ENCODE measurements at places on chromosomes 5 and 9.

DNA sequence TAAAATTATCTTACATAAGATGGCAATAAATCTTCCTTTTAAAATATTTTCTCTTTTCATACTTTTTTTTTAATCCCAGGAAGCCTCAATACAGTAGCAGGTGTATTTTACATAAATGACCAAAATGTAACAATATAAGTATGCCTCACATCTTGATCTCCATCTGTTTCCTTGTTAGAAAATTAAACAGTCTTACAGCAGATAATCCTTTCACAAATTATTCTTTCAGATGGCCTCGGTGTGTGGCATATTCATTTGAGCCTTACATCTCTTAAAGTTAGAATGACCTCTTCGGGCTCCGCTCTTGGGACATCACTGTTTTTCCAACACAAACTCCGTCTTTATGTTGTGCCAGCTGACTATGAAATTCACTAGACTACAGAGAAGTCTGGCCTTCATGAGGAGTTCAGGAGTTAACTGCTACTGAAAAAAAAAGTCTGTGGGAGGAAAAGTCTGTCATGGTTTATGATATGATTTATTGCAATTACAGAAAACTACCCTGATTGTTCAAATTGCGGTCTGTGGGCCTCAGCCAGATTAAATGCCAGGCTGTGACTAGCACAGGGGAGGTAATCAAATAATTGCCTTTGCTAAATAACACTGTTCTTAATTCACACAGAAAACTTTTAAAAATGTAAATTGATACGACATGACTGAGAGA, 292.9 kb upstream of the PUM3 start:
- DNase-seq: no peak

DNA sequence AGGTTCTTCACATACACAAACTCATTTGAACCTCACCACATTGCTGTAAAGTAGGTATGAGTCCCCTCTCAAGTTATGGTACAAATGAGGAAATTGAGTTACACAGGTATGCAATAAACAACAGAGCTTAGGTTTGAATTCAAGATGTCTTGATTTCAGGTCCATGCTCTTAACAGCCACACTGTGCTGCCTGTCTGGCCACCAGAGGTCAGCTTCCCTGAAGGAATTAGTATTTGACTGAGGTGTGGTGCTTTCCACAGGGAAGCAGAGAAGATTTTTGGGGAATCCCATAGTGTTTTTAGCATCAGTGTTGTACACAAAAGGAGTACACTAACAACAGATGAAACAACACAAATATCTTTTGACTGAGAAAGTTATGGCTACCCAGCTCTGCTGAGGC, 94.4 kb upstream of the ITGA1 start:
- DNase-seq: no peak

DNA sequence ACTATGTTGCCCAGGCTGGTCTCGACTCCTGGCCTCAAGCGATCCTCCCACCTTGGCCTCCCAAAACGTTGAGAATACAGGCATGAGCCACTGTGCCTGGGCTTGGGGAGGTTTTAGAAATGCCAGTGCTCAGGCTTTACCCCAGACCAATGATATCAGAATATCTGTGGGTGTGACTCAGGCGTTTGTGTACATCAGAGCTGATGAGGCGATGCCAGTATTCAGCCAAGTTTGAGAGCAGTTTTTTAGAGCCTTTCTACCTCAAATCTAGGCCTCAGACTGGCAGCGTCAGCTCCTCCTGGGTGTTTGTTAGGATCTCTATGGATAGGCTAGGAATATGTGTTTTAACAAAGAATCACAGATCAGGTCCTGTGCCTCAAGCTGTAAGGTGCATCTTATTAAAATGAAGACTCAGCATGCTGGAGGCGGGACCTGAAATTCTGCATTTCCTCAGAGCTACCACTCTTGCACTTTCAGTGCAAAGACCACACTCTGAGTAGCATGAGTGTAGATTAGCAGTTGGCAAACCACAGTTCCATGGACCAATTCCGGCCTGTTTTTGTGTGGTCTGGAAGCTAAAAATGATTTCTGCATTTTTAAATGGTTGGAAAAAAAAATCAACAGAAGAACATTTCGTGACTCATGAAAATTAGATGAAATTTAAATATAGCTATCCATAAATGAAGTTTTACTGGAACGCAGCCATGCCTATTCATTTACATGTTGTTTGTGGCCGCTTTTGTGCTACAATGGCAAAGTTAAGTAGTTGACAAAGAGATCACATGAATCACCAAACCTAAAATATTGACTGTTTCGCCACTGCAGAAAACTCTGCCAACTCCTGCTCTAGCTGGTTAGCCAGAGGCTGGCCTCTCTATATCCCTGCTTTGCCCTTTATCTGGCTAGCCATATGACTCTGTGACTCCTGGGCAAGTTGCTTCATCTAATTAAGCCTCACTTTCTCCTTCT, 92.2 kb downstream of the KLF4 start:
- no peak for DNase-seq

DNA sequence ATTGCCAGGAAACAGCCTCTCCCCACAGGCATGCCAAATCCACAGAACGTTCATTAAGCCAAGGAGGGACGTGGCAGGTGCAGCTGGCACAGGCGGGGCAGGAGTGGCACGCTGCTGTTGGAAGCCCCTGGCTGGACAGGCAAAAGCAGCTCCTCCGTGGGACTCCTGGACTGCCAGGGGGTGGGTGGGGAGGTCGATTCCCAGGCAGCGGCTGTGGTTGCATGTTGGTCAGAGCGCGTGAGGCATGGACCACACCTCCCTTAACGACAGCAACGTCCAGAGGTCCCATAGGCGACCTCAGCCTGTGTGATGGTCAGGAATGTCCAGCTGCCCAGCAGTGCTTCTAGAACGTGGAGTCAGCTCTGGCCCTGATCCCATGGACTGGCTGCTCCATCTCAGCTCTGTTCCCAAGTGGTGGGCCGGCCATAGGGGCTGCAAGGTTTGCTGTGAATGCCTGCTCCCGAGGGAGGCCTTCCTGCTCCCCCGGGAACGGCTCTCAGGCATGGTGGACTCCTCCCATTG, 6.9 kb downstream of the SLC6A19 start:
- DNase-seq: no peak

- DNase-seq: no peak
Measured at GRCh38 chr9:82923912-82924605, 138.9 kb downstream of the RASEF start.

- DNase-seq: no peak
Measured at GRCh38 chr9:109150925-109151545, 16.0 kb downstream of the FRRS1L start.

DNA sequence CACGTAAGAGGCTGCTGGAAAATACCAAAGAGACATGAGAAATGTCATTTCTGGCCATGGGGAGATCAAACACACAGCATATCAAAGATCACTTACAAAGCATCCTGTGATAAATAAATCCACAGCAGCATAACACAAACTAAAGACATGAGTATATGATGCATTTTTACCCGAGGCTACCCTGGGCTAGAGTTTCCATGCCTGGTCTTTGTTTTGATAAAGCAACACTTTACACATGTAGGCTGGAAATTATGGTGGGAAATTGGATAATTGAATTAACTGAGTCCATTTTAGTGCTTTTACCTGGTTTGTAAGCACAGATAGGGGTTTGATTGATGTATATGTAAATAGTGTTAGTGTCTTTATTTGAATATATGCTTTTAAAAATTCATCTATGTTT, 288.4 kb downstream of the AOPEP start:
- DNase-seq: no peak

DNA sequence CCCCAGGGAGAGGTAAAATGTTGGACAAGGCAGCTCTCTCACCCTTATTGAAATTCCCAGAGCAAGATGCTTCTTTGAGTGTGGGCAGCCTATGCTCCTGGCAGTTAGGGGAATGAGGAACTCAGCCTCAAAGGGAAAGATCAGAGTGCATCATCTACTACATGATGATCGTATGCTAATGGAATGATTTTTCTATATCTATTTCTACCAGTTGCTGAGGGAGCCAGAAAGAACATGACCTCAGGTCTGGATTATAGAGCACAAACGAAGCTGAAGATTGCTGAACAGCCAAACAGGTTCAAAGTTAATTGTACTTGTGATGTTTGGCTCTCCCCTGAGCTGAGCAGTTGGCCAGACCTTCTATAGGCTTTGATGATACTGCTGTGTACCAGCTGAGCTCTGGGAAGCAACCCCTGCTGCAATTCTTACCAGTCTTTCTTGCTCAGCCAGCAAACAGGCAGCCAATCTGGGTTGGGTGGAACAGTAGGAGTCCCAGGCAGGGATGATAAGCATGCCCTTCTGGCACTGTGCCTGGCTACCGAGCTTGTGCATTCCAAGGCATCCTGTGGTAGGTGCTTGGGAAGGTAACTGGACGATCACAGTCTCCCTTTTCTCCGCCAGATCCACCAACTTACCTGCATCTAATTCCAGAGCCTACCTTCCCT, 10.3 kb upstream of the FBXL7 start:
- no peak for DNase-seq

DNA sequence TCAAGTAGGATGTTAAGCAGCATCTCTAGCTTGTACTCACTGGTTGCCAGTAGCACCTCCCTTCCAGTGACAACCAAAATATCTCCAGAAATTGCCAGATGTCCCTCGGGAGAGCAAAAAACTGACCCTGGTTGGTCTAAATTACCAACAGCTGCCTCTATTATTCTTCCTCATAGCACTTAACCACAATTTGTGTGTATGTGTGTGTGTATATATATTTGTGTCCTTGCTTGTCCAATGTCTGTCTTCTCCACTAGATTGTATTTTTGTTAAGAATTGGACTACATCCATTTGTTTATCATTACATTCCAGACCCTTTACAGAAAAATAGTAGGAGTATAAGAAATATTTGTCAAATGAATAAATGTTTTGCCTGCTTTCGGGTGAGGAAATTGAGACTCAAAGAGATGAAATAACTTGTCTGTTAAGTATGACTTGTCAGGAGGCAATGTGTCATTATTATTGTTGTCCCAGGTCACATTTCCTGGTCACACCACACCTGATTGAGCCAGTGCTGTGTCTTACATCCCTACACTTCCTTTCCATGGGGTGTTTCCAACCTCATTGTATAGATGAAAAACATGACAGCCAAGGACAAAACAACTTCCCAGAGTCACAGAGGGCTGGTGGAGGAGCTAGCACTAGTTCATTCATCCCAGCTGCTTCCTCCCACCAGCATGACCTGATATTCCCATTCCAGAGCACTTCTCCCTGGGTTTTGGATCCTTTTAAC, 11.4 kb upstream of the GRPEL2 start:
- DNase-seq: no peak

DNA sequence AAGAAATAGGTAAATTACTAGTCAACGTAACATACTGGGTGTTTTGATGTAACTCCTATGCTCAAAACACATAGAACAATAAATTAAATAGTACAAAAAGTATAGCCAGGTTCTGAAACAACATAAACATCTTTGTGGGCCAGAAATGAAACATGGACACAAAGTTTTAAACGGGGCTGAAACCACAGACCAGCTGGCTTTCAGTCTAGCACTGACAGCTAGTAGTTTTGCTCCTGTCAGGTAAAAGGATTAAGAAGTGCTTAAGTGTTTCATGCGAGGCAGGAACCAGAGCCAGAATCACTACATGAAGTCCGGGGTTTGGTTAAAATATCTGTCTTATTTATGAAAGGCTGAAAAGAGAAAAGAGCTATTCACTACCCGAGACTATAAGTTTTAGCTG, 19.5 kb downstream of the DCAF10 start:
- DNase-seq: no peak

DNA sequence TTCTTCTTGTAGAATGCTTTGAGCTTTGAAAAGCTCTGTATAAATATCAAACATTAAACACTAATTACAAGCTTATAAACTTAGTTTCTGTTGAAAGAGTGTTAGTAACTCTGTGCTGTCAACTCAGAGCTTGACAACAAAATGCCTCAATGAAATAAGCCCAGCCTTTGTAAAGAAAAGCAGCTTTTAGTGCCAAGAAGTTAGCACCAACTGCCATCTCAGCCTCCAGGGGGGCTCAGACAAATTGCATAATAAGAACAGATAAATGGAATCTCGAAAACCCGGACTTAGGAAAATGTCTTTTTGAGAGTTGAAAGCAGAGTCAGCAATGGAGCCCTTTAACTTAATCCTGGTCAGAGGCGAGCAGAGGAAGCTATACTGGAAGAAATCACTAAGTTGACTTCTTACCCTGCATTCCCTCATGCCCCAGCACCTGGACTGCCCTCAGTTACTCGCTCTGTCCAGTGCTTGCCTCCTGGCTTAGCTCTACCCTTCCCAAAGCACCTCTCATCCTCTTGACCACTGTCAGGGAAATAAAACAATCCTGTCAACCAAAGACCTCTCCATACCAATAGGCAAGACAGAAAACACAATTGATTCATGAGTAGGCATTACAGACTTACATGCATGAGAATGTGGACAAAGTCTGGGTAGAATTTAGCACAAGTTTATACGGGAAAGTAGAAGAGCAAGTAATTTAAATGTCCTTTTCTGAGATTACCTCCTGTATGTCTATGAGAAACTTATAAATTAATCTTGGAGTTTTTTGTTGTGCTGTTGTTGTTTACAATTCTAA, 352.7 kb downstream of the ZNF608 start:
- no peak for DNase-seq

DNA sequence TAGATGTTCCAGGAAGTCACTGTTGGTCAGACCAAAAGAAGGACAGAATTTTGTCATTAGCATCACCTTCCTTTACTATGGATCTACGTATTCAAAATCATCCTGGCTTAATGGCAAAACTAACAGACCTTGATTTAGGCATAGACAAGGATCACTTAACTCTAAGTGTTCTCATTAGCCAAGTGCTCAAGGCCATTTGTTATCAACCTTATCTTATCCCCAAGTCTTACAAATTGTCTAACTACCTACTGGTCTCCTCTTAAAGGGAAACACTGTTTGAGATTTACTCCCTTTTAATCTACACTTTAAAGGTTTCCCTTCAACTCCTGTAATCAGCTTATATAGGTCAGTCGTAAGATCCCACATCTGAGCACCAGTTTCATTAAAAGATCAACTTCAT, 1197.5 kb upstream of the C9orf72 start:
- no peak for DNase-seq

DNA sequence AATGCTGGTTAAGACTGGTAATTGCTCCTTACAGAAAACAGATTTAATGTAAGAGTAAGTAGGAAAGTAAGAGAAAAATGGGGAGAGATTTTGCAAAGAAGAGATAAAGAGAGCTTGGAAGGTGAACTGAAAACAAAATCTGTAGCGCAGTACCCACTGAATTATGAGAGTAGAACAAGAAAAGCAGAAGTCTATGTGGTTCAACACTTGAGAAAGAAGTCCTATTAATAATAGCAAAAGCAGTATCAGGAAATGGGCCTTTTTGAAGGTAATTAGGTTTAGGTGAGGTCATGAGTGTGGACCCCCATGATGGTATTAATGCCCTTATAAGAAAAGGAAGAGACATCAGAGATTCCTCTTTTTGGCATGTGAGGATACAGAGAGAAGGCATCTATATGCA, 460.6 kb downstream of the CETN3 start:
- DNase-seq: no peak
